Stimulated activated CD4-positive, alpha-beta T cell treated with anti-CD3 and anti-CD28 coated beads, Interleukin-1b, Interleukin-23, amount 100 ng/mL, for 48 hours (primary cell): ENCODE measurements at places on chromosomes 5 and 9.

DNA sequence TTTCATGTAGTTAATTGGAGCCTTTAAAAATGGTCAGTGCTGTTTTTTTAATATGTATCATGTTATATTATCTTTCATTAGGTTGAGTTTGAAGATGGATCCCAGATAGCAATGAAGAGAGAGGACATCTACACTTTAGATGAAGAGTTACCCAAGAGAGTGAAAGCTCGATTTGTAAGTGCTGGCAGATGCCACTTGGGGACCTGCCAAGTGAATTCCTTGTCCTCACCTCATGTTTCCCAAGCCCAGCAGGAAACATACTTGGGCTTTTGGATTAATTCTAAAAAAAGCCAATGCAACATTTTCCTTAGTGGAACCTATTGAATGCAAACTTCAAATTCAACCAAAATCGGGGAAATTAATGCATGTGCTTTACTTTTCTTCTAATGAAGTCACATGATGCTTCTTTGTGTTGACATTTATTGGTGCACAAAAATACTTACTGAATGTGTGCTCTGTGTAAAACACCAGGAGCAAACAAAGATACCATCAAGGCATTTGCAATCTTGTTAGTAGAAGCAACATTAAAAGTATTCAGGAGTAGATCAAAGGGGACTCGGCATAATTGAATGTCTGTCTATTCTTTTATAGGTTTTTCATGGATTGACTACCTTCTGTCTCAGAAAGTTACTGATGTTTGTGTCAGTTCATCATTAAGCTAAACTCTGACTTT, 412.1 kb downstream of the KDM4C start:
- DNase-seq = no peak

- no peak for DNase-seq
Observed at GRCh38 chr5:105752801-105753200, 1917.9 kb downstream of the EFNA5 start.

DNA sequence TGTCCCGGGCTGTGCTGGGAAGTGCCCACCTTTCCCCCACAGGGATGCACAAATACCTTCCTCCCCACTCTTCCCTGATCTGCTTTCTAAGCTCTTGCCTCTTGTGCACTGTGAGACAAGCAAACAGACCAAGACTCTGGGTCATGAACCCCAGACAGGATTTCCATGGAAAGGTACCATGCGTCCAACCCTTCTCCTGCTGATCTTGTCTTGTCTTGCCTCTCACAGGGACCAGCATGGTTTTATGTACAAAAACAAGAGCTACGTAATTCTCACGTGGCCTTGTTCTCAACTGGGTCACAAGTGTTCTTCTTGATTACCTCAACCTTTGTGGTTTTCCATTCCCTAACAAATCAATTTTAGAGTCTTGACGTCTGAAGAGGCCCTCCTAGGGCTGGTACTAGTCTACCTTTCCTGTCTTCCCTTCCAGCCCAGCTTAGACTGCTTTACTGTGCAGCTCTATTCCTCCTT, 176.5 kb upstream of the MAP3K1 start:
- DNase-seq = no peak

GRCh38 chr9:14440062-14440461, 126.1 kb upstream of the NFIB start:
- no peak for DNase-seq

DNA sequence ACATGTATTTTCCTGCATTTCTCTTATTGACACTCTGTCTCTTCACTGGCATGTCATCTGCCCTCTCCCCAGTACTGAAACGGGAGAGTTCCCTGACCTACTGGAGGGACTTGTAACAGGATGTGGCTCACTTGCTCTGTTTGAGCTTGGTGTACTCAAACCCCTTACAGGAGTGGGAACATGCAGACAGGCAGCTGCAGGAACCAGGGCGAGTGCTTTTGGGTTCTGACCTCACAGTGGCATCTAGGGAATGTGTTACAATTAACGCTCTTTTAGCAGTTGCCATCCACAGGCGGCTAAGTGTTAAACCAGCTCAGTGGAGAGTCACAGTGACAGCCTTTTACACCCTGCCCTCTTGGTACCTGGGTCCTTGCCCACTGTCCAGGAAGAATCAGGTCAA, 300.3 kb upstream of the GRAMD2B start:
- no peak for DNase-seq

DNA sequence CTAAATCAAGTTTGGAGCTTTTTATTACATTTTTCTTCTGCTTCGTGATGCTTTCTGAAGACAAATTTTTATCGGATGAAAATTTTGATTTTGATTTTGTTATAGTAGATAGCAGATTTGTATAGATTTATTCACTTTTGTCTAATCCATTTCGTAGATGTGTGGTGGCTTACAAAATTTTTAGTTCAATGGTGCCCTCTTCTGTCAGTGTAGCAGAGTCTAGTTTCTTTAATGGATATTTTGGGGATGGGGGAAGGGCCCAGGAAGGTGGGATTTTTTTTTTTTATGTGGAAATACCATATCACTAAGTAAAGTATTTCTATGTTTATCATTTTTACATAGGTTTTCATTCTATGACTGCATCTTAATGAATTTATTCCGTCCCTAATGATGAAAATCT, 259.9 kb upstream of the TARS1 start:
- no peak for DNase-seq

GRCh38 chr9:128201441-128202369, 1.5 kb upstream of the DNM1 start:
- DNase-seq = no peak

GRCh38 chr9:127680846-127681245, 25.9 kb upstream of the CFAP157 start:
- DNase-seq = no peak

DNA sequence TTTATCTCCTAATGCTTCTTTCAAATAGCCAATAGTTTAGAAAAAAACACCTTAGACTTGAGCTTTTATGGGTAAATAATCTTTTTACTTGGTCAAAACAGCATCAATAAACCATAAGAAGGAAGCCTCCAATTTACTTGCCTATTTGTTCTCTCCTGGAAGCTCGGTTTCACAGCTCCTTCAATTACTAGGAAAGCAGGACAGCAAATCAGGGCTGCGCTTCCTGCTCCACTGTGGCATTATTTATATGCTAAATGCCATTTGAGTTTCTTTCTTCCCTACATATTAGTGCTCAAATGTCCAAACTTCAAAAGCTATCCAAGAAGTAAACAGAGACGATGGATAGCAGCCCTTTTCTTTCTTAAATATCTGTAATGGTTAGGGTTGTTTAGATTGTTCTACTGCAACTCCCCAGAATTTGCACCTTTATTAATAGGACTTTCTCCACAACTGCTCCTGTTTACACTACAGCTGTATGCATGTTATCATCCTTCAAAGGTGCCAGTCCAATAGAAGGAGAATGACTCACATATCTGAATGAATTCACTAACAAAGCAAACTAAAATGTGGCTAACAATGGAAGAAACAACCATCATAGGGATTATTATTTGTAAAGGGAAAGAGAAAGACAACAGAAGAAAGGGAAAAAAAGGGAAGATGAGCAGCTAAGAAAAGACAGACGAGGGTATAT, 58.7 kb downstream of the MED27 start:
- no peak for DNase-seq

- DNase-seq = no peak
Observed at GRCh38 chr9:130453487-130453886, 8.7 kb downstream of the ASS1 start.

GRCh38 chr5:77971776-77972468, 195.8 kb upstream of the TBCA start:
- DNase-seq = no peak

DNA sequence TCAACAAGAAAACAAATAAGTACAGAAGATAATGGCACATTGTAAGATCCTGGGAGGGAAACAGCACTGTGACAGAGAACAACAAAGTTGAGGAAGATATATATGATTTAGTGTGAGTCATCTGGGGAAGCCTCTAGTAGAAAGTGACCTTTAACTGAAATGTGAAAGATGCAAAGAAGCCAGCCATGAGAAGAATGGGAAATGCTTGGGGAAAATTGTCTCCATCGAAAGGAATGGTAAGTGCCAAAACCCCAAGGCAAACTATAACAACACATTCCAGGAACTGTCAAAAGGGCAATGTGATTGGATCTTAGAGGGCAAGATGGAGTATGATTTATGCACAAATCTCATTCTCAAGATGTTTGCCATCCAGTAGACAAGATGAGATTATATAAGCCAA, 537.8 kb upstream of the BRINP1 start:
- no peak for DNase-seq

DNA sequence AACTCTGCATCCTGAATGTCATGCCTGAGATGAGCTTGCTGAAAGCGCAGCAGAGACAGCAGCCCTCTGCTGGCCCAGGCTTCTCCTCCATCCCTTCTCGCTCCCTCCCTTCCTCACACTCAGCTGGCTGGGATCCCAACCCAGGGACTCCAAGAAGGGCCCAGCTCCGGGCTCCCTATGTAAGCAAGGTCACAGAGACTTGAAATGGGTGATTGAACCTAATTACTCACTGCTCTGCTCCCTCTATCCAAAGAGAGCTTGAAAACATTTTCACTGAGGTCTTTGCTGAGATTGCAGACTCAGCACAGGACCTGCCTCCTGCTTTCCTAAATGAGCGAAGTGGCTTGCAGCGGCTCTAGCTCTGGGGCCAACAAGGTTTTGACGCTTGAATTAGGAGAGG, 42.8 kb downstream of the RAPGEF1 start:
- DNase-seq = no peak

- no peak for DNase-seq
Observed at GRCh38 chr5:176631383-176632200, 1.1 kb downstream of the EIF4E1B start.

DNA sequence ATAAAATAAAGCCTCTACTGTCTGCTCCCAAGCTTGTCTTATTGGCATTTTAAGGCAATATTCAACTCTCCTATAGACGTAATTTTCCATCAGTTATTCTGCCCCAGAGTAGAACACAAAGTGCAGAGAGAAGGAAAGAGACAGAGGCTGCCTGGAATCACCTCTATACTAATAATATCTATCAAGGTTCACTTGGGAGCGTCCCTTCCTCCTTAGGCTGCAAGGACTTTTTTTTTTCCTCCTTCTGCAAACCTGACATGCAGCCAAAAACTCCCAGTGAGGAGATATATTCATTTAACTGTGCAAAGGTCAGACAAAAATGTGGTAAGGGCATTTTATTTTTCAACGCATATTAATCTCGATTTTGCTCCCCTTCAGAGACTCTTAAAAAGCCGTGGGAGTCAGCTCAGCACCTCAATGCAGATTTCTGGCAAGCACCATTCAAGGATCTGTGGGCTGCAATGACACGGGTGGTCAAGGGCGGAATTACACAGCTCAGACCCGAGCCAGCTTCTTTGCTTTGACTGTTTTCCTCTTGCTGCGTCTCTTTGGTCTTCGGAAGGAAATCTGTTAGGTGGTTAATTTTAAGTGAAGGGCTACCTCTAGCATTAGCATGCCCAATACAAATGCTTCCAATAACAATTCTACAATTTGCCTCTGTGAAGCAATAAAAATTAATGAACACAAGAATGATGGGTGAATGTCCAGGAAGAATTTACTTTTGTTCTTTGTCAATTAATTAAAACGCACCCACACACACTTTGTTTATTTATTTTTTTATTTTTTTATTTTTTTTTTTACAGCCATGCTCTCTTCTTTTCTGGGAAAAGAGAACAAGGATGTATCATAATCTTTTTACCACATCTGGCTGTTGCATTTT, 587.7 kb upstream of the GRAMD2B start:
- DNase-seq = no peak

- DNase-seq = no peak
Observed at GRCh38 chr5:155919126-155919525, 407.8 kb upstream of the SGCD start.
